Glutamatergic neuron (in vitro differentiated cells): ENCODE measurements at places on chromosomes 6 and 20. TPM values are rescaled to one million over a fixed set of nuclear protein-coding genes. Genes with fewer than 3 reads are reported as not detected.

- no peak for DNase-seq
These were observed 77.4 kb upstream of the TMEM170B start for GRCh38 chr6:11460001-11460668.

The PTPRA gene
- total RNA-seq = 59.5 TPM

The IP6K3 gene
- total RNA-seq = 2.7 TPM

- DNase-seq = no peak
These were observed 7.4 kb downstream of the RPL10A start for GRCh38 chr6:35475573-35475972.

- DNase-seq = no peak
These were observed 136.0 kb downstream of the MTHFD1L start for GRCh38 chr6:151001387-151002056.

- DNase-seq = peak; percentile 83
These were observed at the start of gene NCOA7 for GRCh38 chr6:125790358-125791150. Gene NCOA7 (plus strand): TSS chr6:125790960. CDS start chr6:125815355, 24,395 bp downstream.
